ENCODE measurements at places on chromosomes 5 and 9. TPM values are rescaled to one million over a fixed set of nuclear protein-coding genes. Genes with fewer than 3 reads are reported as not detected.

The PTGS1 gene
- 3.7 TPM for total RNA-seq

GRCh38 chr9:89794918-89795317, 190.1 kb downstream of the GADD45G start:
- no peak for DNase-seq

GRCh38 chr5:115179394-115180164, 9.9 kb upstream of the TRIM36 start:
- peak; percentile 3 for DNase-seq

- no peak for DNase-seq
These were observed 112.0 kb upstream of the KCNN2 start for GRCh38 chr5:114249823-114250222.

- DNase-seq: no peak
These were observed 43.9 kb downstream of the PCDH1 start for GRCh38 chr5:141834331-141834730.

DNA sequence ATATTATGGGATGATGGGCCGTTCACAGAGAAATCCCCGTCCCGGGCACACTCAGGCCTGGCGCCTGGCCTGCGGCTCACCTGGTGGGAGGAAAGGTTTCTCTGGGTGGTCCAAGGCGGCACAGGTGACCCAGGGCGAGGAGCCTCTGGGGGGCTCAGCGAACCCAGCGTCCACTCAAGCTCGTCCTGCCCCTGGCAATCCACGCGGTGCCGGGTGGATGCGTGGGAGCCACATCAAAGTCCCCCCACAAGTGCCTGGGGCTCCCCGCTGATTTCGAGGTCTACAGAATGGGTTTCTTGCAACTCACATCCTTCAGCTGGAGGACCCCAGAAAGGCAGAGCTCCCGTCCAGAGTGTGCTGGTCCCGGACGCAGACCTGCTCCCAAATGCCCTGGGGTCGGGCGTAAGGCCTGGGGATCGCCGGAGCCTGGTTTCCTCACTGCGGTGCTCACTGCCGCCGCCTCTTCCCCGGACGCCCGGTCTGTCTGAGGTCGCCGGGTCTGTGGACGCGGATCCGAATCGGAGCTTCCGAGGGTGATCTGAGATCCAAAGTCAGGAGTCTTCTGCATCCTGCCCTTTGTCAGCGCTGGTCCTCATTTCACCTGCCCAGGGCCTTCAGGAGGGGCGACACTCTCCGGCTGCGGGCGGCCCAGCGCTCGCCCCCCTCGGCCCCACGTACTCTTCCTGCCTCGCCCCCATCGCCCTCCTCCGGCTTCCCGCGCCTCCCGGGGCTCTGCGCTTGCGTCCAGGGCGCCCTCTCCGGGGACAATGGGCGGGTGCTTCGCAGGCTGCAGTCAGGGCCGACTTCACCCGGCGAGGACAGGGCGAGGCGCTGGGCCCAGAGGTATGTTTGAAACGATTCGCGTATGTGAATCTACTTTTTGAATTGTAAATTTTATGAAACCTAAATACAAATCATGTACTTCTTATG, 20.0 kb upstream of the RUFY1 start:
- DNase-seq: no peak

Measured in mammary epithelial cell (primary cell).